Activated CD4-positive, alpha-beta T cell treated with anti-CD3 and anti-CD28 coated beads, Interleukin-2, amount 10 ng/mL, durations not matched to agents 24 days and 14 days (primary cell): ENCODE measurements at places on chromosomes 13 and 19. TPM values are rescaled to one million over a fixed set of nuclear protein-coding genes. Genes with fewer than 3 reads are reported as not detected.

The LRRC63 gene
- total RNA-seq: 0.26 and 0.40 TPM in 2 replicates

The URAD gene
- total RNA-seq: not detected in 2 replicates

The JSRP1 gene
- 0.40 and 0.91 TPM in 2 replicates for total RNA-seq

The ZNF547 gene
- 1.3 and 1.6 TPM in 2 replicates for total RNA-seq

The SMAD9 gene
- 0.05 TPM in 1 of 2 replicates, not detected in the other for total RNA-seq

The CLDN10 gene
- not detected in 2 replicates for total RNA-seq

The SAE1 gene
- 147 and 151 TPM in 2 replicates for total RNA-seq

The TMEM221 gene
- total RNA-seq: not detected in 2 replicates

The RXFP2 gene
- not detected in 2 replicates for total RNA-seq

GRCh38 chr13:40146063-40146462 lies 490.6 kb downstream of the COG6 start:
- no peak for DNase-seq

- DNase-seq: no peak
Observed at GRCh38 chr13:112366907-112367646, 9.1 kb upstream of the SPACA7 start.

DNA sequence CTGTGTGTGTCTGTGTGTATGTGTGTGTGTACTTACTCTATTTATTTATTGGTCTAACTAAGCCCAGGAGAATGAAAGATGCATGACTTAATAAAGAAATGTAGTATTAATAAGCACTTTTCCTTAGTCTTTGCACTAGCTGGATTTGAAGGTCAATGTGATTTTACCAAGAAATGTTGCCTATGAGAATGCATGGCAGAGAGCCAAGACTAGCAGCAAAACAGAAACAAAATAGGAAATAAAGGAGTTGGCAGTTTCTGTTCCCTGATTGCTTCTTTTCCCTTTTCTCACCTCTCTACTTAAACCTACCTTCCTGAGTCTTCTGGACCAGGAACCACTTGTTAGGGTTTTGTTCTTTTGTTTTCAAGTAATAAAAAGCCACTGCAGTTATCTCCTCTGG lies 286.1 kb downstream of the KCTD12 start:
- DNase-seq: no peak

GRCh38 chr13:79749984-79750551 lies 269.1 kb downstream of the NDFIP2 start:
- DNase-seq: no peak

DNA sequence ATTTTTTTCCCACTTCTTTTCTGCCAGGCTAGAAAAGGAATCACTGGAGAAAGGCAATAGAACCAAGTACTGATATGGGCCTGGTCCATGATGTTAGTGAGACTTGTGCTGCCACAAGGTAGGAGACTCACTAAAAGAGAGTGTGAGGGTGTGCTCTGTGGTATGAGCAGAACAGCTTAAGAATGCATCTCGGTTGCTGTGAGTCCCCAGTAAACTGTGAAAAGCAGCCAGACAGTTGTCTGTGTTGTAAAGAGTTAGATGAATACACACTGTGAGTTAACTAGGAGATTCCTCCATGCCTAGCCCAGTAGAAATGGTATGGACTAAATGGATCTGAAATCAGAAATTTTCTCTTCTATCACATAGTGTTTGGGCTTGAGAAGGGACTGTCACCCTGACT lies 1177.3 kb upstream of the MIR17HG start:
- DNase-seq: no peak

DNA sequence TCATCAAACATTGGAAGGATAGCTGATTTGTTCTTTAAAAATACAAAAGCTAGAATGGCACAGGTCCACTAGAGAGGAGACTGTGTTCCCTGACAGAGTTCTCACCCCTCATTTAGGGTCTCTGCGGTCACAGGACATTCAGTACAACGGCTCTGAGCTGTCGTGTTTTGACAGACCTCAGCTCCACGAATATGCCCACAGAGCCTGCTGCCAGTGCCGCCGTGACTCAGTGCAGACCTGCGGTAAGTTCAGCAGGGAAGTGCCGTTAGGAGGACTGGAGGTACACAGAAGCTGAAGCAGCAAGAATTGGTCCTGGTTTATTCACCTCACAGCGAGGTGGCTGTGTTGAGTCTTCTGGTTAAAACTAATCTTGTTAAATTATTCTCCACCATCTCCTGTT lies 90.0 kb downstream of the TNFRSF19 start:
- no peak for DNase-seq

DNA sequence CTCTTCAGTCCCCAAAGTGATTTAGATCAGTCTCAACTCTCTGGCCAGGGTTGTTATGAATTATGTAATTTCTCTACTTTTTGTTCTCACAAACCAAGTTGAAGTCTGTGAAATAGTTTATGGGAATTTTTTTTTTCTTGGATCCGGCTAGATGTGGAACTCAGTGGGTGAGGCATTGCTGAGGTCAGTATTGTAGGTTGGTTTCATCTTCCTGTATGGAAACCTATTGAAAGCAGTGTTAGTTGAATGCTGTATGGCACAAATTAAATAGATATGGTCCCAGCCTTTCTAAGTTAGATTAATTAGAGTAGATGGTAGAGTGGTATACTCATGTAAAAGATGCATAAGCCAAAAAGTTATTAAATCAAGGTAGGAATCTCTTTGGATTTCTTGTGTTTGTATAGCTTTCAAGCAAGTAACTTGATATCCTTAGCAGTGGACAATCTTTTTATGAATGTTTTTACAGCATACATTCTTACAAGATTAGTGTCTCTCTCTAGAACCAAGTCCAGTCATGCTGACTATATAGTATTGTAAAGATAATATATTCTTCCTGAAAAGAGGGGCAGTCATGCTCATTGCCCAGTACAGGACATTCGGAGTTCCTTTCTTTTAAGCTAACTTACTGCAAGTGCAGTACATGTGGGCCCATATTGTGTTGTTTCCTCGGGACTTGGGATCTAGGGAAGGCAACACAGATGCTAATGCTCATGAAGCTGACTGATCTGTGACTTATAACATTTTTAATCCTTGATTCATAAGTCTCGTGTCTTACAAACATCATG lies 2541.1 kb downstream of the PCDH9 start:
- DNase-seq: no peak

GRCh38 chr19:34229721-34230120 lies 24.6 kb upstream of the GARRE1 start:
- DNase-seq: no peak

DNA sequence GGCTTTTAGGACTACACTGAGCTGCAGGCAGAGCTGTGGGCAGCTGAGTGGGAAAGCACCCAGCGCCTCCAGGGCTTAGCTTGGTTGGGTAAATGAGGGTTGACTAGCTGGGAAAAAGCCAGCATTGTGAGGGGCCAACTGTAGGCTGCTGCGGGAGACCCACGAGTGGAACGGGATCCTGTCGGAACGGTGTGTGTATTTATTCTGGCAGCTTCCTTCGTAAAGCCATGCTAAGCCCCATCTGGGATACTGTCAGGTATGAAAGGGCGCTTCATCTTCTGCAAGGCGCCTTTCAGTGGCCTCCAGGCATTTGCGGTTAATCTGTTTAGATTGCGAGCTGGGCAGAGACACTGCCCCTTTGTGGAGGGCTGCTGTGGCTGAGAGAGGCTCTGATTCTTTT lies 39.5 kb upstream of the CNMD start:
- DNase-seq: no peak

- no peak for DNase-seq
Observed at GRCh38 chr19:43747557-43748204, 7.1 kb downstream of the SMG9 start.

DNA sequence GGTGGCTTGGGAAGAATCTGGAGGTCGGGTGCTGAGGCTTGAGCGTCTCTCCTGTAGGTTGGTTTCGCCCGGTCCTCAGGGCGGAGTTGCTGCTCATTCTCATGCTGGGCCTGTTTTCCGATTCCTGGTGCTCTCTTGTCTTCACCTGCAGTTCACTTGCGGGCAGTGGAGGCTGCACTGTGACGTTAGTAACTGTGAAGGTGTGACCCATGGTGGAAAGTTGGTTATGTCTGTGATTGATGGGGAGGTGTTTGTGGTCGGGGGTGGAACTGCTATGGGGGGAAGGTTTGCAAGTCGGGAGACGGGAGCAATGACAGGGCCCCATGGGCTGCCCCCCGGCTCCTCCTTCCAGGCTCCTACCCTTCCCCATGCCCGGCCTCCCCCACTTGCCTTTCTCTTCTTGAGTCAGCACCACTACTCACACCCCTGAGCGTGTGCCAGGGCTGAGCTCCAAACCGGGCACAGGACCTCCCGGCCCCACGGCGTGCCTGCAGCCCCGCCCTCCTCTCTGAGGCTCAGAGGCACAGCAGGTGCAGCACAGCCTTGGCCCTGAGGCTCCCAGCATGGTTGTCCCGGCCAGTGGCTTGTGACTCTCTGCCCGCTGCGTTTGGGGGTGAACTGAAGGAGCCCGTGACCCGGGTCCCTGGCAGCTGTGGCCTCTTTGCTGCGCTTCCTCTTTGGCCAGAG lies 79.1 kb downstream of the ATP11A start:
- DNase-seq: no peak

DNA sequence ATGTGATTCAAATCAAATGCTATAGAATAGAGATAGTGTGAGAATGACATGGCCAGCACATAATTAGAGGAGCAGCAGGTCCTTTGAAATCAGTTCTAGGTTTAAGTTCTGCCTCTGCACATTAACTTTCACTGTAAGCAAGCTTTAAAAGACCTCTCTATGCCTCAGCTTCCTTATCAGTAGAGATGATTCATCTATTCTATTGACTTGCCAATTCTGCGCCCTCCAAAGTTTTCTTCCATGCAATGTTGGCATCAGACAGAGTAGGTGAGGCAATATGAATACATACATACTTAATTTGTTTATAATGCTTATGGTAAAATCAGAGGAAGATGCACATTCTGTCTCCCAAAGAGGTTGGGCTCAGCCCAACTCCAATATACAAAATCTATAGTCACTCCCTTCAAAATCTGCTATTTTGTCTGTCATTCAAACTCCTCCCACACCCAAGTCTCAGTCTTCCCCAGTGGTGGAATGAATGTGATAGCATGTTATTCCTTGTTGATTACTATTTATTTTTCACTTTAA lies 525.5 kb downstream of the RFC3 start:
- no peak for DNase-seq

- no peak for DNase-seq
Observed at GRCh38 chr13:111909971-111910671, 156.8 kb upstream of the SOX1 start.

- DNase-seq: peak; percentile 71
Observed at GRCh38 chr19:47723581-47723940, 10.3 kb downstream of the EHD2 start.

DNA sequence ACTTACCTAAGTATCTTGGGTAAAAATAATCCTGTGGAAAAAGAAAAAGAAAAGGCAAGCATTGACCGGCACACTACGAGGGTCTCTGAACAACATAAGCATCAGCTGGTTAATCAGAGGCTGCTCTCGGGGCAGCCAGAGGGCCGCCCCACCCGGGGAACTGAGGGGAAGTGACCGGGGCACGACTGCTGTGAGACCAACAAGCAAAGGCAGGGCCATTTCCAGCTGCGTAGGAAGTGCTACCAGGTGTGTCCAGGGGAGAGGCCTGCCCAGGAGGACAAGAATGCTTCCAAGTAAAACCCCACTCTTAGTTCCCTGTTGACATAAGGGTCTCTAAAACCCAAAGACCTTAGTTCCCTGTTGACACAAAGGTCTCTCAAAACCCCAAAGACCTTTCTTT lies 15.9 kb downstream of the GAS6 start:
- no peak for DNase-seq

DNA sequence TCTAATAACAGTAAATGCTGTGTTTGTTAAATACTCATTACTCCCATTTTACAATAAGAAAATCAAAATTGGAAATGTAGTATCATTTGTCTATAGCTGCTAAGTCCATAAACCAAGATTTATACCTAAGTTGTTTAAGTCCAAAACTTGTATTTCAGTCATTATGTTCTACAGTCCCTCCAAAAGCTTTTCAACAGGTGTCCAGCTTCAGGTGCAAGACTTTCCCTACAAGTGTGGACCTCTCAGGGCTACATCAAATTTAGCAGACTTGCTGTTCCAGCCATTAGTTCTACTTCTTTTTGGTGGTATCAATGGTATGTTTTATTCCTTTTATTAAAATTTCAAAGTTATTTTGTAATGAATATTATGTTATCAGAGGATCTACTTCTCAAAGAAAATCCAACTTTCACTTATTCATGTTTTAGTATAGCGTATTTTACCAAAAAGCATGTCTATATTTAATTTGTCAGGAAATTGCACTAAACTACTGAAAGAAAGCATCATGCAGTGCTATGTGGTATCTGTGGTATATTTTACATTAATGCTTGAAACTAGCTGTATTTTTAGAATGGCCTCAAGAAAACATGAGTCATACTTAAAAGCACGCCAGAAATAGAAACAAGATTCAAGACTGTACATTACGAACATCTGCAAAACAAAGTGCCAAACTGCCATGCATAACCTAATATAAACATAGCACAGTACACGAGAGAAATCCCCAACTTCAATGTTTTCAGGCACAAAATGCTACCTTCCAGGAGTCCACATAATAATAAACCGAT lies 44.5 kb downstream of the VWA8 start:
- peak; percentile 76 for DNase-seq

GRCh38 chr13:75052616-75053015 lies 429.4 kb downstream of the TBC1D4 start:
- no peak for DNase-seq

GRCh38 chr19:4543842-4544647 lies 4.2 kb upstream of the LRG1 start:
- DNase-seq: no peak

- peak; percentile 83 for DNase-seq
Observed at GRCh38 chr19:35248310-35249145, at the start of gene LSR. Gene LSR, plus strand, starts transcription at chr19:35249002. Its CDS starts 21 bp downstream, at chr19:35249023.

DNA sequence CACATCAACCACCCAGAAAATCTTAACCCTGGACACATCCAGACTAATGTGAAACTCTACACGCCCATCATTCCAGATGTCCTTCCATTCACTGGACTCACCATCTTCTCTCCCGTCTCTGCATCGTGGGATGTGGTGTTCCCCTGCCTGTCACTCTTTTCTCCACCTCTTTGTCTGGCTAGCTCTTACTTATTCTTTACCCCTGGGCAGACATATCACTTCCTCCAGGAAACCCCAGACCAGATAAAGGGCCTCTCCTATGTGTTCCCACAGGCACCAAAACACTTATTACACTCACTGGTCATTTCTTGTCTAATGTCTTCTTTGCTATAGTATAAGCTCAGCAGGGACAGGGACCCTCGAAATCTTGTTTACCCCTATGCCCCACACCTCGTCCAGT lies 109.3 kb upstream of the IPO5 start:
- DNase-seq: no peak

GRCh38 chr19:1226227-1226518 lies 11.6 kb downstream of the CBARP start:
- DNase-seq: no peak

GRCh38 chr19:52665529-52665928 lies 27.4 kb upstream of the ZNF83 start:
- no peak for DNase-seq

- no peak for DNase-seq
Observed at GRCh38 chr13:104759069-104759468, 1692.9 kb upstream of the SLC10A2 start.

GRCh38 chr13:98877936-98878335 lies 99.9 kb downstream of the DOCK9 start:
- no peak for DNase-seq

DNA sequence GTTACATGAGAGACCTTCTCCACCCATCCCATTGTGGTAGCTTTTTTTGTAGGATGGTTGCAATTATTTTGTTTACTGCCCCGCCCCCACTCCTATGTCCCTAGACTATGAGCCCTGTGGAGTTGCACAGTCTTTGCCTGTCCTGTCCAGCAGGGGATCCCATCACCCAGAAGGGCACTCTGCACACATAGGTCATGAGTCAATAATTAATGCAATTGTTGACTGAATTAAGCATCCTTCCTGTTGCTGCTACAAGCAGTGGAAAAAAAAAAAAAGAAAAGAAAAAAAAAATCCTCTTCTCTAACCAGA lies 14.2 kb downstream of the C19orf81 start:
- no peak for DNase-seq

GRCh38 chr13:35448465-35448864 lies 28.0 kb downstream of the MAB21L1 start:
- no peak for DNase-seq
